Caco-2 (cell line): ENCODE measurements at places on chromosomes 1 and 21.

DNA sequence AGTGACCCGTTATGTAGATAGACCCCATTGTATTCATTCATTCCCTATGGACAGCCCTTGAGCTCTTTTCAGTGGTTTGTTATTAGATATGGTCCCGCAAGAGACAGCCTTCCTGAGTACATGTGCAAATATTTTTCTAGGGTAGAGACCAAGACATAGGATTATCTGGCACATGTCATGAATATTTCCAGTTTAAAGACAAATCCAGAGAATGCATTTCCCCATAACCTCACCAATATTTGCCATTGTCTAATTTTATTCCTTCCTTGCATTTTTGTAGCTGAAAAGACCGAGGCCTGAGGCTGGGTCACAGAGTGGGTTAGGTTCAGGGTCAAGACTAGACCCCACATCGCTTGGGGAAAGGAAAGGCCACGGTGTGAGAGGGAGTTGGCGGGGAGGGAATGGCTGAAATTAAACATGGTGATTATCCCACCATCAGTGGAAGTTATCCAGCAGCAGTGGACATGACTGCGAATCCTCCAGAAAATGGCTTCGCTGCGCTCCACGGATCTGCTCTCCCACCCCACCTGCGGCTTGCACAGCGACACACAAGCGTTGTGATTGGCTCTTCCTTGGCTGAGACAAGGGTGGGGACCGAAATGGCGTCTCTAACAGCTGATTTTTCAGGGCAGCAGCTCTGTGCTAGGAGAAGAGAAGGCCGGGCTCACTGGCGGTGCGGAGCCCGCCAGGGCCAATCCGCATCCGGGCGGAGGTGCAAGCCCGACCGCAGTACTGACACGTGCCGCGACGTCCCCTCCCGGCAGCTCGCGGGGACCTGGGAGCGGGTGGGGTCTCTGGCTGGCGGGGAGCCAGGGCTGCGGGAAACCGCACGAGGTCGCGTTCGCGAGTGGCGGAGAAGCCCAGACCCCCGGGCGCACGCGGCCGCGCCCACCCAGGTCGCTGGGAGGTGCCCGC lies 16.1 kb upstream of the STMN1 start:
- DNase-seq, result peak; percentile 50

GRCh38 chr21:39686646-39687468 lies 58.1 kb upstream of the IGSF5 start:
- DNase-seq, result no peak

DNA sequence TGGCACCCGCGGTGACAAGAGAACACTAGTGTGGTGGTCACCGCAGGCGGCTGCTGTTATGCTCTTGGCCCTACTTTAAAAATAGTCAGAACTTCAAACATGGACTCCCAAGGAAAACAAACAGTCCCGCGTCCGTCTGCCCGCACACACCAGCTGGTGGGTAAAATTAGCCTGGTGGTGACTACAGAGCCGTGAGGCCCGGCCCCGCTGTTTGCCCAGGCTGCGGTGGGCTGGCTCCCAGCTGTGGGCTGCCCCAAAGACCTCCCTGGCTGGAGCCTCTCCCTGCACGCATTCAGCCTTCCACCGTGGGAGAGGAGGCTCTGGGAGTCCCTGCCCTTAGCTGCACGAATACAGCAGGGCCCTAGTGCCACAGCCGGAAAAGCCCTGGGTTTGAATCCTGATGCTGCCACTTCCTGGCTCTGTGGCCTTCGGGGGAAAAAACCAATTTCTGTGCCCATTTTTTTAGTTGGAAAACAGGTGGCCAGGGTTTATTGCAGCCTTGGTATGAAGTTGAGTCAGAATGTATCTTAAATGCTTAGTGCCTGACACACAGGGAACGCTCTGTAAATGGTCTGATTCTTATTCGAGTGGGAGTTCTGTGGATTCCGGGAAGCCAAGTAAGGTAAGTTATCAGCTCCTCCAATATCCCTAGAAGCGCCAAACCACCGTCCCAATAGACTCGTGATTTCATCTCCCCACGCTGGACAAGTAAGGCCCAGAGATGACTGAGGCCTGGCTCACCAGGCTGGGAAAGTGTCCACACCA lies 58.2 kb downstream of the ALPL start:
- DNase-seq, result no peak

- DNase-seq, result no peak
Measured at GRCh38 chr1:89780721-89781120, 40.1 kb upstream of the LRRC8D start.
